Pulmonary artery endothelial cell (primary cell): ENCODE measurements at places on chromosomes 12 and 14. TPM values are rescaled to one million over a fixed set of nuclear protein-coding genes. Genes with fewer than 3 reads are reported as not detected.

The ARF3 gene
- total RNA-seq, result 46.8 and 56.2 TPM in 2 replicates

The TNFAIP2 gene
- total RNA-seq, result 23.2 and 25.3 TPM in 2 replicates

The GYS2 gene
- not detected in 2 replicates for total RNA-seq

The OR10P1 gene
- not detected in 2 replicates for total RNA-seq

The TESPA1 gene
- not detected in 2 replicates for total RNA-seq

The PROX2 gene
- not detected in 2 replicates for total RNA-seq

The MTA1 gene
- total RNA-seq, result 44.1 and 44.2 TPM in 2 replicates

The PXMP2 gene
- total RNA-seq, result 16.7 and 19.0 TPM in 2 replicates

The LRFN5 gene
- total RNA-seq, result 0.14 TPM in 1 of 2 replicates, not detected in the other

The NFE2 gene
- not detected in 2 replicates for total RNA-seq
